C1 segment of cervical spinal cord (tissue), 14 donors: ENCODE measurements at places on chromosomes 6 and 20.

GRCh38 chr20:54227751-54228150 is 19.9 kb downstream of the PFDN4 start:
- no peak for DNase-seq

- no peak for DNase-seq
Measured at GRCh38 chr20:22312744-22313346, 271.5 kb downstream of the FOXA2 start.

GRCh38 chr6:150231525-150231850 is 88.6 kb downstream of the PPP1R14C start:
- DNase-seq: no peak

DNA sequence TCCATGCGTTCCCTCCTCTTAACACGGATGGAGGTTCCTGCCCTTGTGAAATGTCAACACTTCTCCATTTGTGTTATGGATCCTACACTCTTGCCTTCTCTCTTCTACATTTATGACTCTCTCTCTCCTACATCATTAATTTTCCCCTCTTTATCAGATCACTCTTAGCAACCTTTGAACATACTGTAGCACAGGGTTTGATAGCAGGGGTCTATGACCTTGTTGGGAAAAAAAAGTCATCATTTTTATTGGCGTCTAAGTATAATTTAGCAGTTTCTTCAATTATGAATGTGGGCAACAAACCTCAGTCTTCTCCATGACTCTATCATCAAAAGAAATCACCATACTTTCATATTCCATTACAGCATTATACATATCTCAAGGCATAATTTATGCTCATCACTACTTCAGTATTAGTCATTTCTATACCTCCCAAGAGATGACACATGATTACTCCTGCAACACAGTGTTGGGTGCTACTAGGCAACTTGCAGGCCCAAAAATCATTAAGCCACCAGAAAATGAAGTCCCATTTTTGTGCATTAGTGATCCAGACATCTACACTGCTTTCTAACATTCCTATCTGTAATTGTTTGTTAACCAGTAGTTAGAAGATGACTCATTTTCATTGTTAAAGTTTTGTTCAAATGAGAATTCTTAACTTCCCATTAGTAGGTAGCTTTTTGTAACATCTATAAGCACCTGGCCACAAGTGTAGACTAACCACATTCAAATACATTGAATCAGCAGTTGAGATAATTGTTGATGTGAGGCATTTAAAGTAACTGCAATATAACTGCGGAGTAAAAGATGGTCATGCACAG is 9.5 kb downstream of the CYP39A1 start:
- no peak for DNase-seq

GRCh38 chr6:15534974-15535373 is 127.9 kb downstream of the DTNBP1 start:
- no peak for DNase-seq

- peak; percentile 21 for DNase-seq
Measured at GRCh38 chr6:39853604-39854003, 61.4 kb downstream of the DAAM2 start.

DNA sequence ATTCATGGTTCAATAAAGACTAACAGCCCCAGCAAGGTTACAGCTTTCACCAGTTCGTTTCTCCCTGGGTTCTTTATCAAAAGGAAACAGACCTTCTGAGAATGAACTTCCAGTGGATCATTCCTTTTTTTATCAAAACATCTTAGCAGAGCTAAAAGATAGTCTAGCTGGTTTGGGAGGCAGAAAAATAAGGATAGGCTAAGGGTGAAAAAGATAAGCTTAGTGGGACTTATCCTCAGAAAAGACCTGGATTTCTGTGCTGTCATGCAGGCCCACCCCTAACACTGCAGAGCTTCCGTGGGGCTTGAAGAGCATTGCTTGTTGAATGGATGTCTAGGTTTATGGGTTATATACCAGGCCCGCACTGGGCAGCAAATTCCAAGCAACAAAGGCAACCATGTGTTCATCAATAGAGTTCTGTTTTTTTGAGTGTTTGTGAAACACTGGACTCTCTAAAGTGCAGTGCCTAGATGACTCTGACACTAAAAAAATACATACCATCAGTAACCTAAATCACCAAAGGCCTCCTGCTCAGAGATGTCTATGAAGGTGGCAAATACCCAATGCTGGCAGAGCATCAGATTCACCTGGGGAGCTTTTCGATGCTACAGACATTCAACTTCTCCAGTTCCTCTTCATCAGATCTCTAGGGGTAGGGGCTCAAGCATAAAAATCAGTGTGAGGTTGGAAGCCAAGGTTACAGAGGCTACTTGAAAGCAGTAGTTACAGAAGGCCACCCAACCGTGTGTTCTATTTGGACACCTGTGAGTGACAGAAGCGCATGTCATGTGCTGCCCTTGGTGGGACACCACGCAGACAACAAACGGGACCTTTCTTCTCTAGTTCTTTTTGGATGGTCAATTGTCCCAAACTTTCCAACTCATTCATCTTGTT is 53.0 kb downstream of the TNFAIP3 start:
- no peak for DNase-seq

GRCh38 chr6:129708496-129709195 is 1.3 kb downstream of the ARHGAP18 start:
- no peak for DNase-seq

- peak; percentile 20 for DNase-seq
Measured at GRCh38 chr6:155248008-155249001, 15.5 kb upstream of the CLDN20 start.

- DNase-seq: no peak
Measured at GRCh38 chr6:7060769-7061516, 46.8 kb upstream of the RREB1 start.

- no peak for DNase-seq
Measured at GRCh38 chr20:58554541-58554940, 39.3 kb upstream of the APCDD1L start.

DNA sequence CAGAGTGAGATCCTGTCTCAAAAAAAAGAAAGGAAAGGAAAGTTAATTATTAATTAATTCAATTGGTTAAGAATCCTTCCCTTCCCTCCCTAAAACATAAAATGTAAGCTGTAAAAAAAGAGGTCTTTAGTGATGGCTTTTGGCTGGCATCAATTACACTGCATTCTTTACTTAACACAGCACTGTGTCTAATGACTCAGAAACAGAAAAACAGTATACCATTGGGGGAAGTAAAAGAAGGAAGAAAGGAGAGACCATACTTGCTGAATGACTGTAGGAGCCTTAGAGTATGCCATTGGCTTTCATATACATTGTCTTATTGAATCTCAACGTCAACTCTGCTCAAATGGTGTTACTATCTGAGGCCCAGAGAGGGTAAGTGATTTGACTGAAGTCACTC is 18.3 kb upstream of the CITED2 start:
- no peak for DNase-seq

GRCh38 chr20:63112491-63113219 is 103.3 kb downstream of the YTHDF1 start:
- DNase-seq: no peak

- DNase-seq: no peak
Measured at GRCh38 chr20:6836821-6837374, 69.4 kb downstream of the BMP2 start.

- DNase-seq: no peak
Measured at GRCh38 chr6:155333414-155333813, 19.1 kb upstream of the TFB1M start.
